ENCODE measurements at places on chromosomes 4 and X.

- no peak for DNase-seq
These were observed 24.6 kb downstream of the HERC5 start for GRCh38 chr4:88481537-88481936.

DNA sequence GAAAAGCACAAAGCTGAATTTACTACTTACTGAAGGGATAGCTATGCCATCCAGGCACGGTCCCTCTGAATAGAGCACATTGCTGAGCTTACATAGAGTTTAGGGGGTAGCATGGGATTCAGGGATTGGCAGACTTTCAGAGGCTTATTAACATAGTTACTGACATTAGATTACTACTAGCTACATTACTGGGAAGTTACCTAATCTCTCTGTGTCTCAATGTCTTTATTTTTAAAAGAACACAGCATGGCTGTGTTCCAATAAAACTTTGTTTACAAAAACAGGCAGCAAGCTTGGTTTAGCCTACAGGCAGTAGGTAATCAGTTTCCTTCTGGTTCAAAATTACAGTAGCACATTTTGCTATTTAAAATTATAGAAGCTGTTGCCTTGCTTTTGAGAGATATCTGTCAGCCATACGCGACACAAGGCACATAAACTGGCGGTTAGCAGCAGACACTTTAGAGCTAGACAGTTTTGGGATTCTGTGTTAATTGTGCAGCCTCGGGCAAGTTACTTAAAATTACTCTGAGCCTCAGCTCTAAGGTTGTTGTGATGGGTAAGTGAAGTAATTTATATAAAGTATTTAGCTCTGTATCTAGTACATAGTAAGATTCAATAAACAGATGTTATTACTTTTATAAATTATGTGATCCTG lies 6.9 kb downstream of the KLHL8 start:
- no peak for DNase-seq

- DNase-seq, result no peak
These were observed at the start of gene CDS1 for GRCh38 chr4:84582988-84583875. CDS1 (plus strand) TSS chr4:84583127; CDS start chr4:84583402, 275 bp downstream.

GRCh38 chrX:155766321-155766720 lies 114.8 kb upstream of the VAMP7 start:
- no peak for DNase-seq

- no peak for DNase-seq
These were observed 54.8 kb downstream of the TLL1 start for GRCh38 chr4:165927815-165928214.

GRCh38 chrX:143648705-143649104 lies 12.8 kb upstream of the SLITRK4 start:
- no peak for DNase-seq
